ENCODE measurements at places on chromosomes 6 and 20. TPM values are rescaled to one million over a fixed set of nuclear protein-coding genes. Genes with fewer than 3 reads are reported as not detected.

Gene GMNN
- total RNA-seq = 70.4 TPM

Gene BRD2
- 82.1 TPM for total RNA-seq

Gene SCAND1
- 165 TPM for total RNA-seq

Gene CLDN20
- not detected for total RNA-seq

Gene TMEM244
- 2.5 TPM for total RNA-seq

Gene GPR63
- 0.29 TPM for total RNA-seq

Gene HEY2
- 0.36 TPM for total RNA-seq

Gene FOXF2
- 2.0 TPM for total RNA-seq

DNA sequence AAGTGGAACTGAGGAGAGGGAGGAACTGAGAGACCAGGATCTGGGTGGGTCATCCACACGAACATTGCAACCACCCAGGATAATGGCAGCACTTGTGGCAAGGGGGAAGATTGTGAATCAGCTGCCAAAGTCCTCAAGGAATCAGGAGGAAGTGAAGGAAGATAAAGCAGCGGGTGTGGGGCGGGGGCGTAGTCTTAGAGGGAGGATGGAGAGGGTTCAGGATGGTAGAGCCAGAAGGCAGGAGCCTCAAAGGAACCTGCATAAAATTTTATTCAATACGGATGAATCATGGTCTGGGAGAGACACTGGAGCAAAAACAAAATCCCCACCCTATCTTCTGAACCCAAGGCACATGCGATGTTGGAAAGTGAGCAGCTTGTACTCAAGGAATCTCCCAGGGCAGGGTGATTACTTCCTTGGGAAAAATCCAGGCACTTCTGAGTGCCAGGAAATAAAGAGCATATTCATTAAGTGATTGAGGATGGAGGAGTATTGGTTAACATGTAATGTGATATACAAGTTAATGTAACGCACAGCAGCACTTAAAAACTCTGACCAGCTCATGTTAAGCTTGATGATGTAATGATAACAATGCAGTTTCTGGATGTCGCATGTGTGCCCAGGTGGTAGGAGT is 82.0 kb upstream of the B3GAT2 start:
- DNase-seq = no peak

- peak; percentile 16 for DNase-seq
These were observed 20.9 kb upstream of the SPO11 start for GRCh38 chr20:57308451-57309271.

DNA sequence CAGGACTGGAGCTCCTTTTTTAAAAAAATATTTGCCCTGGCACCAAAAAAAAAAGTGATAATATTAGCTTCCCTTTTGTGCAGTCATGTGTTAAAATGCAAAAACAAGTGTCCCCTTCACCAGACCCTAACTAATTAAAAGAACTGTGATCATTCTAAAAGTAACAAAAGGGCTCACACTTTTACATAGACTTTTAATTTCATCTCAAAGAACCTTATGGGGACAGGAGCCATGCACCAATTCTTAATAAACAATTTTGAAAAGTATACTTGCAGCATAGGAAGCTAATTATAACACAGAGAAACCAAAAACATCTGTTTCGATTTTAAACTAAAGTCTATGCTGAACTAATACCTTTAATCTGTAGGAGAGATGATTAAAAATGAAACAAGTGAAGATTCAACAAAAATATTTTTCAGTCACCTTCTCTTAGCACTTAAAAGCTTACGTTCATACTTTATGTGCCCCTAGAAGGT is 17.3 kb downstream of the STX7 start:
- DNase-seq = no peak

DNA sequence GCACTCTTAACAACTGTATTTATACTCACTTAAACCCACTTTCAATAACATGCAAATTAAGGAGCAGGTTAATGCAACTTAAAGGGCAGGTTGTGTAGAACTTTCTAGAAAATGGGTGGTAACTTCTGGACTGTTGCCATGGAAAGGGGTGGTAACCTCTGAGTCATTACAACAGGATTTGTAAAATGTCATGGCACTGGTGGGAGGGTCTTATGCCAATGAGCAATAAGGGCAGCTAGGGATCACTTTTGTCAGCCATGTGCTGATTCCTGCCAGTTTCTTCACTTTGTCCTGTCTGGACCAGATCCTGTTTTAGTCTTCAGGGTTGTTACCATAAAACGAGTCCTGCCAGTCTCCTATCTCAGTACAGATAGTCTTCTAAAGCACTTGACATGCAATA is 560.5 kb upstream of the PTCHD4 start:
- peak; percentile 18 for DNase-seq

DNA sequence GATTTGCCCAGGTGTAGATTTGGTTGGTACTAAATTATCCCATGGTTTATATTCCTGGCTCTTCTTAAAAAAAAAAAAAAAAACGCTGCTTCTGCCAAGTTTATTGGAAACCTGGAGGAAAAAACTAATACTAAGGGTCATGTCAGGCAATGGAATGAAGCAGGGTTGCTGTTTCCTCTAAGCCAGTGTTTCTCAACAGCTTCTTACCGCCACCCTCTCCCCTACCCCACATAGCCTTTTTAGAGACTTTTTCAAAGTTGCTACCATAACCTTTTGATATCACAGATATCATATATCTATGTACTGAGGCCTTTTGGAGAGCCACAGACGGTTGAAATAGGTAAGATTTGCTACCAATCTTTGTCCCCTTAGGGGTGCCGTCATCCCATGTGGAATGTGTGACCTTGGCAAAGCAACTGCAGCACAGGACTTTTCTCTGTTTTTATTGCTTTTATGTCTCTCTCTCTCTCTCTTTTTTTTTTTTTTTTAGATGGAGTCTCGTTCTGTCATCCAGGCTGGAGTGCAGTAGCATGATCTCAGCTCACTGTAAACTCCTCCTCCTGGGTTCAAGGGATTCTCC is 35.0 kb downstream of the SYTL3 start:
- DNase-seq = no peak

DNA sequence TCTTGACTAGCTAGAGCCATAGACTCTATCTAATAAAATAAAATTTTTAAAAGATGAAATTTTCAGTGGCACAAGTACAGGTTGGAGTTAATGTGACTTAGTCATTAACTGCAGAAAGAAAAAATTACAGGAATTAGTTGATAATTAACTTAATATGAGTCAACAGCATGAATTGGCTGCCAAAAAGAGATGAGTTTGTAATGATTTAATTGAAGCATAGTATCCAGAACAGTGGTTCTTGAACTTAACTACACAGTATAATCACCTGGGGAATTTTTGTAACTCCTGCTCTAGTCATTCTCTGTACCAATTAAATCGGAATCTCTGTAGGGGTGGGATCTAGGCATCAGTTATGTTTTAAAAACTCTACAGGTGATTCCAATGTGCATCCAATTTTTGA is 46.3 kb upstream of the HMGN3 start:
- DNase-seq = no peak

- no peak for DNase-seq
These were observed 216.7 kb upstream of the SLC35B3 start for GRCh38 chr6:8651998-8652397.

DNA sequence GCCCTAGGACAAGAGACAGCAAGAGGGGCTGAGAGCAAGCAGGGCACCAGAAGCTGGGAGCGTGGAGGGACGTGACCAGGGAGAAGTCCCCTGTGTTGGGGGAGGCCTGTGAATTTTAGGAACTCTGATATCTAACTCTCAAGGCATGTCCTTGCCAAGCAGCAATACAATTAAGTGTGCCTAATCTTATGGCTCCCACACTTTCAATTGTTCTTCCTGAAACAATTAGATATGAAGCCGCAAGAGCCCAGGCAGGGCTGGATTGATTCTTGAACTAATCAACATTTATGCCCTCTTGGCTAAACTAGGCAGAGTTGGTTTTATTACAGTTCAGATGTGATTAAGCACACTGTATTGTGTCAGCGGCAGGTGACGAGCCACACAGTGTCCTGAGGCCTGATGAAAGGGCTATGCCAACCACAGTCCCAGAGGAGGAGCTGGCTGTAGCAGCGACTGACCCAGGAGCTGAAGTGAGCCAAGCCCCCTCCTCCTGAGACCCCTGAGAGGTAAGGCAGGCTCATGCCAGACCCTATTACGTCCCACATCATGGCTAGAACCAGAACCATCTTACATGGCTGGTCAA is 4.2 kb upstream of the MAVS start:
- DNase-seq = peak; percentile 23

- no peak for DNase-seq
These were observed 7.8 kb downstream of the PDE10A start for GRCh38 chr6:165655191-165655590.

DNA sequence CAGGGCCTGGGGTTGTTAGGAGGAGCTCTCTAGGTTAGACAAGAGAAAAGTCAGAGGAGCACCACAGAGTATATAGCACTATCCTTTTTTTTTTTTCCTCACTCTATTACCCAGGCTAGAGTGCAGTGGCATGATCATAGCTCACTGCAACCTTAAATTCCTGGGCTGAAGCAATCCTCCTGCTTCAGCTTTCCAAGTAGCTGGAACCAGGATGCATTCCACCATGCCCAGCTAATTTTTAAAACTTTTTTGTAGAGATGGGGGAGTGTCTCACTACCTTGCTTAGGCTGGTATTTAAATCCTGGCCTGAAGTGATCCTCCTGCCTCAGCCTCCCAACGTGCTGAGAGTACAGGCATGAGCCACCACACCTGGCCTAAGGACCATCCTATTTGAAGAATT is 19.3 kb upstream of the AKIRIN2 start:
- DNase-seq = no peak

DNA sequence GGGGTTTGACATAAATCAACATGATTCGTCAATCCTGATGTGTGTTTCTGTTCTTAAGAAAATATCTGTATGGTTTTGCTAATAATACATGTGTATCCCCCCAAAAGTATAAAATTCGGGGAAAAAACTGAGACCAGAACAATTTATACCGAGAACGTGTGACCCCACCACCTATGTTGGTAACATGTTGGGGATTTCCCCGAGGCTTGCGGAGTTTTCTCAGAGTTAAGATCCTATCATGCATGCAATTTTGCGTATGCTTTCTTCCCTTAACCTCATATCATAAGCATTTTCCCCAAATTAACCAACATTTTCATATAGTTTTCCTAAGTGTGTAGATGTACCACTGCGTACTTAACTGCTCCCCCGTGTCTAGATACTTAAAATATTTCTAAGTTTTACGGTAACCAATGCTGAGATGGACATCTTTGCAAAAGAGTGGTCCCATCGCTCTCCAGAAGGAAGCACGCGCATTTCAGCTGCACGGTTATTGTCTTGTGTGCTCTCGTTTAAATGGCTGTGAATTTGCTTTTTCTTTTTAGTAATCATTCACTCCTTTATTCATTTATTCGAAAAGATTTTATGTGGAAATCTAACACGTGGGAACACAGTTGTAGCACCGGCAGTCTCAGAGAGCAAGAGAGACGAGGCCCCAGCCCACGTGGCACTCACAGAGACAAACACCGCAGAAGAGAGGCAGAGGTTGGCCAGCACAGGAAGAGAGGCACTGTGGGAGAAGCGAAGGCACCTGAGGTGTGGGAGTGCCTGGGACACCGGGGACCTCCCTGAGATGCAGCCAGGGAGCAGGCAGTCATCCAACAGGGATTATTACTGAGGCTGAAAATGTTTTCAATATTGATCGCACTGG is 13.2 kb upstream of the IRF4 start:
- DNase-seq = no peak

DNA sequence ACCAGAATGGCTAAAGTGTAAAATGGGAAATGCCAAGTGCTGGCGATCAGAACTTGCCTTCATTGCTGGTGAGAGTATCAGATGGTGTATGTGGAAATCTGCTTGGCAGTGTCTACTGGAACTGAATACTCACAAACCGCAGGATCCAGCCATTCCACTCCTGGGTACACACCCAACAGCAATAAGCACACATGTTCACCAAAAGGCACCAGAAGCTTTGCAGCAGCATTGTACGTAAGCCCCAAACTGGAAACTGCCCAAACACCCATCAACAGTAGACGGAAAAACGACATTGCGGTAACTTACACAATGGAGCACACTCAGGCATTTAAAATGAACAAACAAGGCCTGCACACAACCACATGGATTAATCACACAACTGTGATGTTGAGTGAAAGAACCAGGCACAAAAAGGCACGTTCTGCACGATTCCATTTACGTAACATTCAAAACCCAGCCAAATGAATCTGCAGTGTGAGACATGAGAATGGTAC is 37.3 kb upstream of the BPIFA2 start:
- DNase-seq = peak; percentile 76

GRCh38 chr6:17470202-17470937 is 77.0 kb downstream of the CAP2 start:
- peak; percentile 50 for DNase-seq

- no peak for DNase-seq
These were observed 833.7 kb downstream of the TFAP2A start for GRCh38 chr6:9581155-9581554.

GRCh38 chr6:82017773-82018172 is 229.8 kb downstream of the IBTK start:
- DNase-seq = no peak

GRCh38 chr20:47782920-47783552 is 2.2 kb downstream of the SULF2 start:
- no peak for DNase-seq

- DNase-seq = no peak
These were observed 254.8 kb downstream of the CDC5L start for GRCh38 chr6:44642349-44642748.

- no peak for DNase-seq
These were observed 14.6 kb downstream of the GMDS start for GRCh38 chr6:2230659-2231277.

DNA sequence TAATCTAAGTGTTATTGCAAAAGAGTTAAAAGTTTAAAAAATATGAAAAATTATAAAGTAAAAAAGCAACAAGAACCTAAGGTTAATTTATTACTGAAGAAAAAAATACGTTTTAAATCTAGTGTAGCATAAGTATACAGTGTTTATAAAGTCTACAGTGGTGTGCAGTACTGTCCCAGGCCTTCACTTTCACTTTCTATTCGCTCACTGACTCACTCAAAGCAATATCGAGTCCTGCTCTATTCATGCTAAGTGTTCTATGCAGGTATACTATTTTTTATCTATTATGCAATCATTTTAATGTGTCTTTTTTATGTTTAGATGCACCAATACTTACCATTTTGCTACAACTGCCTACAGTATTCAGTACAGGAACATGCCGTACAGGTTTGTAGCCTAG is 113.0 kb downstream of the MANEA start:
- DNase-seq = peak; percentile 6

DNA sequence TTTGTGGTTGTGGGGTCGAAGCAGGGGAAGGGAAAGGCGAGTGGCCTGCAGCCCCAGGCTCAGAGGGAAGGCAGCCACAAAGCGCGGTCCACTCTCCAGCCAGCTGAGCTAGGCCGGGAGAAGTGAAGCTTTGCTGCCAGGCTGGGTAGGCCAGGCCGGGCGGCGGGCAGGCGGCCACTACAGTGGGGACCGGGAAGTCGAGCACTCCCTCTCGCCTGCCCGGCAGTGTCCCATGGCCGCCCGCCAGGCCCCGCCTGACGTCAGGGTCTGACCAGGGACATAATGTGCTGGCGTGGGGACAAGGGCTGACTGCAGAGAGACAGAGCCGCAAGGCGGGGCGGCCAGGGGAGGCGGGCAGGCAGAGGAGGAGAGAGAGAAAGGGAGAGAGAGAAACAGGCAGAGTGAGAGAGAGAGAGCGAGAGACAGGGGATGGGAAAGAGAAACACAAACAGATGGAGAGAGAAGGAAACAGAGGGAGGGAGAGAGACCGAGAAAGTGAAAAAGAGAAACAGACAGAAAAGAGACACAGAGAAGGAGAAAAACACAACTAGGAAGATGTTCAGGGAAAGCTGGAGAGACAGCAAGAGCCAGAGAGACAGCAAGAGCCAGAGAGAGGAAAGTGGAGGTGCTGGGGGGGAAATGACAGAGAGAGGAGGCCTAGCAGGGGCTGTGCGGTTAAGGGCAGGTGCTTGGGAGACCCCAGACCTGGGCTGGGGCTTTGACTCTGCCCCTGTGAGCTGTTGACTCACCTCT is 94.5 kb upstream of the PTPN1 start:
- DNase-seq = peak; percentile 97

Measured in RPMI7951 (cell line).